Hindlimb muscle (tissue), 1 donor: ENCODE measurements at places on chromosomes 2 and 18. TPM values are rescaled to one million over a fixed set of nuclear protein-coding genes. Genes with fewer than 3 reads are reported as not detected.

XDH gene
- polyA plus RNA-seq, result not detected

DNA sequence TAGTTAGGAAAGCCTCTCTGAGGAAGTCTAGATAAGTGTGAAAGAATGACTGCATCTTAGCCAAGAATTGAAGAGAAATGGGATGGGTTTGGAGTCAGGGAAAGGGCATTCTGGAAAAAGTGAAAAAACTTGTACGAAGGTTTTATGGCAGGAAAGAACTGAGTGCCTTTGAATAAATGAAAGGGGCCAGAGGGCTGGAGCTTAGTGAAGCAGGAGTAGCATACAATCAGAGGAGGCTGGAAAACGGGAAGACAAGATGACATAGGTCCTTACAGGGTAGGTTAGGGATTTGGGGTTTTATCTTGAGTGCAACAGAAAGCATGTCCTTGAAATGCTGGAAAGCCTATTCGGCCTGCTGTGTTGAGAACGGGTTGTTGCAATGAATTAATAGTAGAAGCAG lies 152.6 kb upstream of the RND3 start:
- DNase-seq, result no peak

DNA sequence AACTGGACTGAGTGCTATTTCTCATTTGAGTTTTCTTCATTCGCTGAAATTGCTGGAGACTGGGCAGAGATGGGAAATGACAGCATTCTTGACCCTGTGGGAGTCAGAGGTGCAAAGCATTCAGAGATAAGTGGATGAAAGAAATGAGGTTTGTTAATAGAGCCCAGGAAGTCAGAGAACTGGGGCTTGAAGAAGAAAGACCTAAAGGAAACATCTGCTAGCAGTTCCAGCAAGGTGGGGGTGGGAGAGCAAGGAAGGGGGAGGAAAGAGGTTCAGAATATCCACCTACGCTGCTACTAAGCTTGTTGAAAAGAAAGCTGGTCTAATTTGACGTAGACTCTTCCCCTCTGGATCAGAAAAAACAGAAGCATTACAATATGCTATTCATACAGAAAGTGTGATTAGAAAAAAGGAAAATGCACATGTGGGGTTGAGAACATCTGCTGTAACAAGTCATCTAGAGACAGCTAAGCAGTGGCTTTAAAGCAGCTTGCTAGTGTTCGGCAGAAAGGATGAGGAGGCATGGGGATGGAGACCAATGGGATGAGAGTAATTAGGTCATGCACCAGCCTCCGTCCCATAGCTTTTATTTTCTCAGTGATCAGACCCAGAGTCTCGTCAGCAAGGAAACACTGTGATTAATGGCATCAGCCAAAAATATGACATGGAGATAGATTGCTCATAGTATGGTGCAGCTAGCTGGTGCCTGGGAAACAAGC lies 29.7 kb downstream of the NAB1 start:
- DNase-seq, result no peak

DNA sequence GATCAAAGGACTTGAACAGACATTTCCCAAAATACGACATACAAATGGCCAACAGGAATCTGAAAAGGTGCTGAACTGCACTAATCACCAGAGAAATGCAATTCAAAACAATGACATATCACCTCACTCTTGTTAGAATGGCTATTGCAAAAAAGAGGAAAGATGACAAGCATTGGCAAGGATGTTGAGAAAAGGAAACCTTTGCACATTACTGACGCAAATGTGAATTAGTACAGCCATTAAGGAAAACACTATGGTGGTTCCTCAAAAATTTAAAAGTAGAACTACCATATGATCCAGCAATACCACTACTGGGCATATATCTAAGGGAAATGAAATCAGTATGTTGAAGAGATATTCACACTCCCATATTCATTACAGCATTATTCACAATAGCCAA lies 57.7 kb upstream of the ASPRV1 start:
- DNase-seq, result no peak

GLS gene
- polyA plus RNA-seq, result 44.9 TPM

- DNase-seq, result no peak
Measured at GRCh38 chr2:234095301-234095700, 44.8 kb downstream of the SPP2 start.

DNA sequence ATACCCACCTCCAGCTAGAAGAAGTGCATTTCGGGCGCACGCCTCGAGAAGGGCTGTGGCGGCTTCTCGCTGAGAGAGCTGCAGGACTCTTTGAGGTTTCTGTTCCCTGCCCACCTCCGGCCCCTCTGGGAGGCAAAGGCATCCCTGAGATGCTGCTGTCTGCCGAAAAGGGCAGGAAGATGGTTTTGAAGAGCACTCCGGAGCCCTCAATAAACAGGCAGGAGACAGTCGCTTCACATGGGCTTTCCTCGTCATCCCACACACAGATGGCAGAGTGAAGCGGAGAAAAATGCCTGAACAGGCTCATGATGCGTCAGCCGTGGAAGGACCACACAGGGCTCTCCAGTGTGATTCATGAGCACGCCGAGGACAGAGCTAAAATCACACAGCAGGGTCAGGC lies 25.4 kb upstream of the GLI2 start:
- no peak for DNase-seq

- DNase-seq, result no peak
Measured at GRCh38 chr2:142718576-142719155, 158.8 kb upstream of the KYNU start.

GRCh38 chr2:234404957-234405356 lies 91.9 kb downstream of the ARL4C start:
- DNase-seq, result no peak
